Esophagus squamous epithelium (tissue), 5 donors: ENCODE measurements at places on chromosomes 3 and 15. TPM values are rescaled to one million over a fixed set of nuclear protein-coding genes. Genes with fewer than 3 reads are reported as not detected.

CMTM8 gene
- total RNA-seq: 3.8 TPM

NRROS gene
- total RNA-seq: 0.70 TPM

CCDC39 gene
- not detected for total RNA-seq

GHRL gene
- total RNA-seq: not detected

FBLN2 gene
- 39.1 TPM for total RNA-seq

SNTN gene
- not detected for total RNA-seq

DNASE1L3 gene
- 12.1 TPM for total RNA-seq

IQCH gene
- 1.9 TPM for total RNA-seq

CLRN1 gene
- total RNA-seq: not detected

VEPH1 gene
- total RNA-seq: not detected

CSPG4 gene
- total RNA-seq: 2.9 TPM

PFKFB4 gene
- 10.2 TPM for total RNA-seq

ISY1 gene
- 21.2 TPM for total RNA-seq

EID1 gene
- total RNA-seq: 34.9 TPM

WDR6 gene
- 78.0 TPM for total RNA-seq

ISLR gene
- 0.91 TPM for total RNA-seq

TEX9 gene
- 18.0 TPM for total RNA-seq

PATL2 gene
- total RNA-seq: not detected
